DMS53 (cell line): ENCODE measurements at places on chromosomes 16 and 17.
A peak's percentile ranks its signal among the peaks of the same experiment; 100 is the strongest.

DNA sequence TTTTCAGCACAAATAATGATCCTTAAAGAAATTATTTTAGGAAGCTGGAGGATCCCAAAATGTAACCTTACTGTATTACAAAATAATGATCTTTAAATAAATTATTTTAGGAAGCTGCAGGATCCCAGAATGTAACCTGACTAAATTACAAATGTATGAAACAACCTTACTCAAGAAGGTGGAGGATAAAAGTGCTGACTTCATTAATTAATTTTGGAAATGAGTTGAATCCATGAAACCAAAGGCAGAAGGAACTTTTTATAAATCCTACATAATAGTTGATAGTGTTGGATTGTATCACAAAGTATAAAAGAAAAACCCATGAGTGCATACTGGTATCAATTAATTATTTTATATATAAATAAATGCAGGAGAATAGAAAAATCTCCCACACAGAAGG is 859.9 kb downstream of the KCNJ2 start:
- DNase-seq = no peak

GRCh38 chr16:27759967-27760788 is 210.2 kb downstream of the KATNIP start:
- DNase-seq = no peak

DNA sequence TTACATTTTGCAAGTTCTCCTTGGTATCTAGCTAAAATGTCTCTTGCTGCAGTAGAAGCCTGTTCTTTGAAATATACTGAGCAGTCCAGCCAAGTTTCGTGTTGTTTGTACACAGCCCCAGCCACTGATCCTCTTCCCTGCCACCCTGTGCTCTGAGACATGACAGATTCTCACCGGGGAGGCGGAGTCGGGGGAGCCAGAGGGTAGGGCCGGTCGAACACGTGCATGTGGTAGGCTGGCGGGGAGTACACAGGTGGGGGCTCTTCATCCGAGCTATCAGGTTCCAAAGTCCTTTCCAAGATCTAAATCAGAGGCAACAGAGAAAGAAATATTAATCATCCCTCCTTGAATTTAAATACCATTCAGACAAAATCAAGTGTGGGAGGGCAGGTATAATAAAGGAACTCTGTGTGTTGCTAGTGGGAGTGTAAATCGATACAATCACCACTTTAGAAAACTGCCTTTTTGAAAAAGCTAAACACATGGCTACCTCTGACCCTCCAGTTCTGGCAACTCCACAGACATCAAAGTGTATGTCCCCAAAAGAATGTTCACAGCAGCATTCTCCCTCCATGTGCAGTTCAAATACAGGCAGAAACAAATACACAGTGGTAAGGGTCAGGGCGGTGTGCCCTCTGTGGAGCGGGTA is 29.7 kb upstream of the MRPS23 start:
- no peak for DNase-seq

DNA sequence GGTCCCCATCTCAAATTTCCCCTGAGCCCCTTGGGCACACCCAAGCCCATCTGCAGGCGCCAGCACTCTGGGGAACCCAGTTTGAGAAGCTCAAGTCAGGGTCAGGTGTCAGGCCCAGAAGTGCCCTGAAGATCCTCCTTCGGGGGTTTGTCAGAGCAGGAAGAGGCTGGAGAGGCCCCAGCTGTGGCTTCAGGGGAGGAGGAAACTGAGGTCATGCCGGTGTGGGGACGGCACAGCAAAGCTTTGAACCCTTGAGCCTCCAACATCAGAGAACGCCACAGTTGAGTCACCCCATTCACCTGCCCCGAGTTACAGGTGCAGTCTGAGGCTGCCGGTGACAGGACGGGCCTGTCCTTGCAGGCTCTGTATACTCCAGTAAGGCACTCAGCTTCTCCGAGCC is 140.2 kb upstream of the CIBAR2 start:
- DNase-seq = peak; percentile 40

- peak; percentile 82 for DNase-seq
Observed at GRCh38 chr17:62478424-62478879, at the start of gene TLK2. Gene TLK2 (plus strand): TSS chr17:62478825. CDS start chr17:62481126, 2,301 bp downstream.

DNA sequence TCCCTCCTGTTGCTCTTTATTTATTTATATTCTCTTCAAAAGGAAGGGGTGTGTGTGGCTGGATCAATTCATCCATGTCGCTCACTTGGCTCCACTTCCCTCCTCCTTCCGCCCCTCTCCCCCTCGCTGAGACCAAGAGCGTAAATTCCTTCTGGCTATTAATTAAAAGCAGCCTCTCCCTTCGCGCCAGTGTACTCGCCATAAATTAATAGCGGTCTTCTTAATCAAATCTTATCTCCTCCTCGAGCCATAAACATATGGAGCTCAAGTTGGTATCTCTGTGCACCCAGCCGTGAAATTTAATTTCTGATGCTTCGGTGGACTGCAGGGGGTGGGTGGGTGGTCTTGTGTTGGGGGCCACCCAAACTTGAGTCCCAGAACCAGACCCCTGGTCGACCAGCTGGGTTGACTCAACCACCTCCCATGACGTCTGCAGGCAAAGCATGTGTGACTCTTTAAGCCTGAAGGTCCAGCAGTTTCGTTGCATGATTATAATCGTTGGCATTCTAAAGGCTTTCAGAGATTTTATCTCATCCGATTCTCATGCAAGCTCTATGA is 57.9 kb downstream of the SDK2 start:
- no peak for DNase-seq

DNA sequence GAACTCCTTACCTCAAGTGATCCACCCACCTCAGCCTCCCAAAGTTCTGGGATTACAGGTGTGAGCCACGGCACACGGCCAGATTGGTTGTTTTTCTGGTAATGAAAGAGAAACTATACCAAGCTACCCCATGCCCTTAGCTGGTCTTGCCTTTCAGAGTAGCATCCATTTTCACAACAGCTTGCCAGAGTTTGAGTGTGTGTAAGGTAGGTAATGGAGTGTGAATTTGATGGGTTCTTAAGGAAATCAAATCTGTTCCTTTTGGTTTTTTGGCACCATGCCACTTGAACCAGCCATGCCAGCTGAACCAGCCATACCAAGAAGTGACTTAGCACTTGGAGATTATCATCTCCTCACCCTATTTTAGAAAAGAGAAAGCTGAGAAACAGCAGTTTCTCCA is 5.1 kb downstream of the CALCOCO2 start:
- no peak for DNase-seq

DNA sequence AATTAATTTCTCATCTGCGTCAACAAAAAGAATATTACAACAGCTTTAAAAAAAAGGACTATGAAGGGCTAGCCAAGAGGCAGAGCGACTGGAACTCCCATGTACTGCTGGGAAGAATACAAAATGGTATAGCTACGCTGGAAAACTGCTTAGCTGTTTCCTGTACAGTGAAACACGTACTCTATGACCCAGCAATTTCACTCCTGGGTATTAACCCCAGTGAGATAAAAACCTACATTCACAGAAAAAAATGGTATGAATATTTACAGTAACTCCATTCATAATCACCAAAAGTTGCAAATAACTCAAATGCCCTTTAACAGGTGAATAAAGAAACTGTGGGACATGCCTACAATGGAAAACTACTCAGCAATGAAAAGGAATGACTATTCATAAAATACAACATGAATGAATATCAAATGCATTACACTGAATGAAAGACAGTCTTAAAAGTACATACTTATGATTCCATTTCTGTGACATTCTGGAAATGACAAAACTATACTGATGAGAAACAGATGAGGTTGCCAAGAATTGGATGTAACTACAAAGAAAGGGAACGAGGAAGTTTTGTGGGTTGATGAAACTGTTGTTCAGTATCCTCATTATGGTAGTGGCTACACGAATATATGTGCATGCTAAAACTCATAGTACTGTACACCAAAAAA is 27.6 kb downstream of the CMTM4 start:
- no peak for DNase-seq

DNA sequence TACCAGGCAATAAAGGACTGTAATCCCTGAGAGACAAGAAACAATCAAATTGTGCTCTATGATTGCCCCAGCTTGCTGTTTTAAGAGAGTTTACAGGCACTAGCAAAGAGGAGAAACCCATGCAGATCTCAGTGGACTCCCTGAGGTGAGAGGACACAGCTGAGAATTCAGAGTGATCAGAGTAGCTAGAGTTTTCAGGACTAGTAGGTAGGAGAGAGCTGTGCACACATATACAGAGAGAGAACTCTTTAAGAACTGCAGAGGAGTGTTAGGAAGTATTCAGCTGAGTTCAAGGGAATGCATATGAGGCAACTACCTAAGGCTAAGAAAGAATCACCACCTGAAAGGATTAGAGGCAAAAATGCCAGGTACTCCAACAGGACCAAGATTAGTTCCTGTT is 904.8 kb downstream of the CDH8 start:
- no peak for DNase-seq
